ENCODE measurements at places on chromosomes 2 and 18.

DNA sequence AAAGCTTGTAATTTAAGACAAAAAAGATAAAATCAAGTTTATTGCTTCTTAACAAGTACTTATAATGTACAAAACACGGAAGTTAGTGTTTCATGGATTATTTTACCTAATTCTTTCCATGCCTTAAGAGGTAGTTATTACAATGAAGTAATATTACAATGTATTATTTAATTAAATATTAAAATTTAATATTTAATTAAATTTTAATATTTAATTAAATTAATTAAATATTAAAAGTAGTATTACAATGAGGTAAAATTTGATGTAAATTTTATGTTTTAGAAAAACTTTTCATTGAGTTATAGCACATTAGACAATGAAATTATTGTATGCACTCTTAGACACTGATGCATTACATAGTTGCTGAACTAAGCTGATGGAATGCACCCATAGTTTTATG lies 220.7 kb upstream of the NETO1 start:
- no peaks in the 10 kb centered on the region for H3K27me3 ChIP-seq
- DNase-seq = no peak
- no peak overlapping the region for H3K27ac ChIP-seq
- H3K4me1 ChIP-seq = no peaks in the 10 kb centered on the region
- H3K36me3 ChIP-seq = no peaks in the 10 kb centered on the region

DNA sequence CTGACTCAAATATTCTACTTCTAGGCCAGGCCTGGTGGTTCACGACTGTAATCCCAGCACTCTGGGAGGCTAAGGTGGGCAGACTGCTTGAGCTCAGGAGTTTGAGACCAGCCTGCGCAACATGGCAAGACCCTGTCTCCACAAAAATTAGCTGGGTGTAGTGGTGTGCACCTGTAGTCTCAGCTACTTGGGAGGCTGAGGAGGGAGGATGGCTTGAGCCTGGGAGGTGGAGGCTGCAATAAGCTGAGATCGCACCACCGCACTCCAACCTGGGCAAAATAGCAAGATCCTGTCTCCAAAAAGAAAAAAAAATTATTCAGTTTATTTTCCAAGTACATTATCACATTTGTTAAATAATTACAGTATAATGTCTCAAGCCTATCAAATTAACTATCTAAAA lies 7.3 kb downstream of the PPP3R1 start:
- H3K27me3 ChIP-seq = no peaks in the 10 kb centered on the region
- H3K36me3 ChIP-seq = no peaks in the 10 kb centered on the region
- no peak overlapping the region for H3K4me3 ChIP-seq
- DNase-seq = no peak
- H3K4me1 ChIP-seq = peaks cover 95% of the 10 kb centered on the region

- H3K4me1 ChIP-seq = no peaks in the 10 kb centered on the region
- no peak overlapping the region for H3K4me3 ChIP-seq
- no peak for DNase-seq
- no peak overlapping the region for H3K27ac ChIP-seq
- no peaks in the 10 kb centered on the region for H3K27me3 ChIP-seq
Observed at GRCh38 chr2:36477315-36477714, 120.7 kb downstream of the FEZ2 start.

DNA sequence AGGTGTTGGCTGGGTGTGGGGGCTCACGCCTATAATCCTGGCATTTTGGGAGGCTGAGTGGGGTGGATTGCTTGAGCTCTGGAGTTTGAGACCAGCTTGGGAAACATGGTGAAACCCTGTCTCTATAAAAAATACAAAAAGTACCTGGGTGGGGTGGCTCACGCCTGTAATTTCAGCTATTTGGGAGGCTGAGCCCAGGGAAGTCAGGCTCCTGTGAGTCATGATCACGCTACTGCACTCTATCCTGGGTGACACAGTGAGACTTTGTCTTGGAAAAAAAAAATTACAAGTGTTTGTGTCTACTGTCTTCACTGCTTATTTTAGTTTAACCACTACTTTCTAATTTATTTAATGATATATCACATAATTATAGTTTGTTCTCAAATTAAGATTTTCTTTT lies 62.7 kb upstream of the DOCK10 start:
- no peaks in the 10 kb centered on the region for H3K4me1 ChIP-seq
- H3K36me3 ChIP-seq = no peaks in the 10 kb centered on the region
- H3K27ac ChIP-seq = no peak overlapping the region
- no peak overlapping the region for H3K4me3 ChIP-seq
- no peak for DNase-seq

All from esophagus squamous epithelium (tissue), 5 donors.